ENCODE measurements at places on chromosomes 7 and 10.

DNA sequence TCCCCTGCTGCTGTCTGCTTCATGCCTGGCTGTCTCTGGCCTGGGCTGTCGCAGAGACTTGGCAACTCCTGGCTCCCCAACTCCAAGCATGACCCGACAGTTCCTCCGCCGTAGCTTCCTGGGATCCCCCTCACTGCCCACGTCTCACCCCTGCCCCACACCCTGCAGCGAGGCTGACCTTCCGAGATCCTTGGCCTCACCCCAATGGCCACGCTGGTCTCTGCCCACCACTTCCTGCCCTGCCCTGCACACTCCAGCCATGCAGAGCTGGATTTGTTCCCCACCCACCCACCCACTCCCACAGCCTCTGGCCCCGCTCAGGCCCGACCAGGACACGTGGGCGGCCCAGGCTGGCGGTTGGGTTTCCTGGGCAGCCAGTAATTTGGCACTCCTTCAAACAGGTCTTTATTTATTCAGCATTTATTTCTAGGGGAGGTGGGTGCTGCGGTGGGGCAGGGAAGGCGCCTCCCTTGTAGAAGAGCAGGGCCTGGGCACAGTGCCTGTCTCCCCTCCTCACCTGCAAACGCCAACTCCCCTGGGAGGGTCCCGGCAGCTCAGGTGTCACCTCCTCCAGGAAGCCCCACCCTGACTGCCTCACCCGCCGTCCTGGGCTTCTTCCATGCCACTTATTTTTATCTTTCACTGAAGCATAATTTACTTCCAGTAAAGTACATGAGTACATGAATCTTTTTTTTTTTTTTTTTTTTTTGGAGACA is 25.5 kb downstream of the GTF2IRD1 start:
- peak; percentile 22 for DNase-seq

DNA sequence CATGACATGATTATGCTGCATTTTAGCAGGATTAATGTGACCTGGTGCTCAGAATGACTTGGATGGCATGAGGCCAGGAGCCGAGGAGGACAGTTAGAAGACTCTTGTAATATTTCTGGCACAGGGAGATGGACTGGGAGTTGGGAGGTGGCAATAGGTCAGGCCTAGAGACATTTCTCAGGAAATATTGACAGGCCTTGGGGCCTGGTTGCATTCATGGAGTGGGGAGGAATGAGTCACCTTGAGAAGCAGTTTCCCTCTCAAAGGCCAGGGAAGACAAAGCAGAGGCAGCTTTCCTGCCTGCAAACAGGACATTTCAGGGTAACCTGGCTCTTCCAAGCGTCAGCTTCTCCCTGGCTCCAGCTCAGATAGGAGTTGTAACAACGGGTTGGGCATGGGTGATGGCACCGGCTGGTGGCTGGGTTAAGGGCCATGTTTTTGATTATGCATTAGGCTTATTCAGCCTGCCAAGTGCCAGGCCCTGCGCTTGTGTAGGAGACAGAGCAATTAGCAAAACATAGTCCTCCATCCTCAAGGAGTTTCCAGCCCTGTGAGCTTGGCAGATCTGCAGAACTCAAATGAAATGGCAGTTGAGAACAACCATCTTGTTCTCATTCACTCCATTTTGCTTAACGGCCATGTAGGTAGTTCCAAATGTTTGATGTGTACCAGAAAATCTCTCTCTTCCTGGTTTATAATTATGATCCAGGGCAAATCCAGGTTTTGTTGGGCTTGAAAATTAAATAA is 38.2 kb downstream of the HK1 start:
- DNase-seq, result no peak

DNA sequence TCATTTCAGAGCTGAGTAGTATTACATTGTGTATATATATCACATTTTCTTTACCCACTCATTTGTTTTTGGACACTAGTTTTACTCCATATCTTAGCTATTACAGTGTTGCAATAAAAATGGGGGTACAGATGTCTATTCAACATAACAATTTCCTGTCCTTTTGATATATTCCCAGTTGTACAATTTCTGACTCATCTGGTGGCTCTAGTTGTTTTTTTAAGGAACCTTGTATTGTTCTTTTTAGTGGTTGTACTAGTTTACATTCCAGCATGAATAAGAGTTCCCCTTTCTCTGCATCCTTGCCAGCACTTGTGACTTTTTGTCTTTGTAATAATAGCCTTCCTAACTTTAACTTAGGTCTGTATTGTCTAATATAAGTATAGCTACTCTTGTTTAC is 739.9 kb downstream of the XPNPEP1 start:
- DNase-seq, result no peak

- DNase-seq, result no peak
Measured at GRCh38 chr7:96285579-96285978, 36.3 kb downstream of the SLC25A13 start.

DNA sequence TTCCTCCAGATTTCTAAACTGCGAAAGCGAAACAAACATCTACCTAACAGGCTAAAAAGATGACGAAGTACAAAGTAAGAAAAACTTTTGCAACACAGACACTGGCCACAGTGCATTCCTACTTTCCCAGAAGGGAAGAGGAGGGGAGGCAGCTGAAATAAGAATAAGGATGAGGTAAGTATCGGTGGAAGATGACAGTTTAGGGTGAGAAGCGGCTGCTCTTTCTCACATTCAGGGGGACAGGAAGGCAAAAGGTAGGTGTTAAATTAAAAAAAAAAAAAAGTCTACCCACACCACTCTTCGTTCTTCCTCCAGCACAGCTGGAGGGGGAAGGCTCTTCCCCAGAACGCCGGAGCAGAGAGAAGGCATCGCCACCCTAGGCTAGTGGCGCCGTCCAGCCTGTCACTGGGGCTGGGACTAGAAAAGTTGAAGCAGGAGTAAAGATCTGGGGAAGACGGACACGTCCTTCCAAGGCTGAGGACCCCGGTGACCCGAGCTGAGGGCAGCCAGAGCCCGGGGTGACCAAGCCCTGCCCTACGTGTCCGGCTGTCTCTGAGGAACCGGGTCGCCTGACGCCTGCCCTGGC is 846 bp downstream of the DNAJC1 start:
- no peak for DNase-seq

DNA sequence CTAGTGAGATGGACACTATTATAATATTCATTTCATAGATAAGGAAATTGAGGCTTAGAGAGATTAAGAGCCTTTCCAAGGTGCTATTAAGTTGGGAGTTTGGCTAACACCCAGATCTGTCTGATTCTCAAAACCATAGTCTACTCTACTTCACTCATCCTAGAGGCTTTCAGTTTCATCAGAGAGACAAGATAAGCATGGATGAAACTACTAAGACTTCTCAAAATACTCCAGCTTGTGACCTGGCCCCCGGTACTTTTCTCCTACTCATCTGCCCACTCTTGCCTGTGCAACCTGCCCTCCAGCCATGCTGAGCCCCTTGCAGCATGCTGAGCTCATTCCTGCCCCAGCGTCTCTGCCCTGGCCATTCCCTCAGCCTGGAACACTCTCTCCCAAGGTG is 12.2 kb upstream of the SLC35B4 start:
- DNase-seq, result no peak

DNA sequence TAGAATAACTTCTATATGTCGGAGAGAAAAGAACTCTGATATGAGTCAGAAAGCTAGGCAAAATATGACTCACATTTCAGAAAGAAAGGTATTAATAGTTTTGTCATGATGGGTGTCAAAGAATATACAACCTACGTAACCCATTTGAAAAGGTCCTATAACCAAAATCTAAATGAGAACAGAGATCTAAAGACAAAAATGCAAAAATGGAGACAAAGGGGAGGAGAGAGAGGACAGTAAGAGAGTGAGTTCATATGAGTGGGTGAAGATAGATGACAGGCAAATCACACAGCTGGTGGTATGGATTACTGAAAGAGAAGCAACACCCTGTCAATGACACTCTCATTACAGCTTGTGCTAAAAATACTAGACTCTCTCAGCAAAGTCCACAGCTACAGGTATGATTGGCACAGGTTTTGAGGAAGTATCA is 25.6 kb downstream of the ANKMY2 start:
- DNase-seq, result no peak

GRCh38 chr10:43069579-43069978 is 7.3 kb upstream of the RET start:
- DNase-seq, result no peak

DNA sequence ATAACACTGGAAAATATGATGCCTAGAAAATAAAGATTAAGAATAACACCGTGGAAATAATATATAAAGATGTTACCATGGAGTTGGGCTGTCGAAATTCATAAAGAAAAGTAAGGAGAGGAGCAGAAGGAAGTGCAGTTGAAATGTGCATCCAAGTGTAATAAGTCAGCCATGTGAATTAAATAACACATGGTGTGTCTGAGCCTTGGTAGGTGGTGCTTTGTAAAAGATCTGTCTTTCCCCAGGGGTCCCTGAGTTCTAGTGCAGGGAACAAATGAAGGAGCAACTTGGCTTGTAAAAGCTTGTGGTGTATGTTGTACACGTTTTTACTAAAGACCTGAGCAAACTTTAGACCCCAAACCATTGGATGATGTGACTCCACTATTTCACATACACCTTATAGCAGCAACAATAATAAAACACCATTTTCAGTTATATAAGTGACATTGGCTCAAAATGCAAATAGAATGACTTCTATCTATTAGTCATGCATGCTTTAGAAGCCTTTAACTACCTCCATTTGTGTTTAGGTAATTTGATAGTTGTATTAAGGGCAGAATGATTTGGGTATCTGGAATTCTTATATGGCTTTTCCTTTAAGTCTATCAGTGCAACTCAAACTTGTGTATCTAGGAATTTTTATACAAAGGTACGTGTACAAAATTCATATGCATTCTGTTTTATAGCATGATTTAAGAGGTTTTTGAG is 11.3 kb downstream of the STARD3NL start:
- DNase-seq, result peak; percentile 83

GRCh38 chr7:76318488-76319353 is 16.2 kb downstream of the HSPB1 start:
- DNase-seq, result peak; percentile 63

DNA sequence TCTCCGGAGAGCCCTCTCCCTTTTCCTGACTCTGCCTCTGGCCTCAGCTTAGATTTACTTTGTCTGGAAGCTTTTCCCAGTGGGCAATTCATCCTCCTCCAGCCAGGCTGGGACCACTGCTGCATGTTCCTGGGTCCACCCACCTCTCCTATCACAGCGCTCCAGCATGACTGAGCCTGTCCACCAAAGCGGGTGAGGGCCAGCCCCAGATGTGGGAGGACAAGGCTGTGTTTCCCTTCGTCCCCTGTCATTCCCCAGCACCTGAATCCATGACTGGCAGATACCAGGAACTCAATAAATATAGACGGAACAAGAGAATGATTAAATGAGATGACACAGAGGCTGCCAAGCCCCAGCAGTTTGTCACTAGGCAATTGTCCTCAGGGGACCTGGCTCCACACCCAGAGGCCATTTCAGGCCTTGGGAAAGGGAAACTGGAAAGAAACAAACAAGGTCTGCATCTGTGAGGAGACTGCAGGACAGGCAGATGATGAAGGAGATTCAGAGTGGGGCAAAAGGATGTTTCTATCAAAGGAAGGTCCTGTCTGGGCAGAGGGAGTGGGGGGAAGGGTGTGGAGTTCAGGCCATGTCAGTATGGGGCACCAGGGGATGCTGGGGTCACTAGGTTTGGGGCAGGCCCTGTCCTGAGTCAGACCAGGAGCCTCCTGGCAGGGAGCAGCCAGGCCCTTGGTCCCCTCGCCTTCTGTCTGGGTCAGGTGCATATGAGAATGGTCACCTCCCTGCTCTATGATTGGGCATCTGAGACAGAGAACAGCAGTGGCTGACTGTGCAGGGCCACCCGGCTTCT is 576.4 kb downstream of the GRID1 start:
- no peak for DNase-seq

GRCh38 chr7:44217852-44218402 is 17.1 kb downstream of the YKT6 start:
- DNase-seq, result no peak

DNA sequence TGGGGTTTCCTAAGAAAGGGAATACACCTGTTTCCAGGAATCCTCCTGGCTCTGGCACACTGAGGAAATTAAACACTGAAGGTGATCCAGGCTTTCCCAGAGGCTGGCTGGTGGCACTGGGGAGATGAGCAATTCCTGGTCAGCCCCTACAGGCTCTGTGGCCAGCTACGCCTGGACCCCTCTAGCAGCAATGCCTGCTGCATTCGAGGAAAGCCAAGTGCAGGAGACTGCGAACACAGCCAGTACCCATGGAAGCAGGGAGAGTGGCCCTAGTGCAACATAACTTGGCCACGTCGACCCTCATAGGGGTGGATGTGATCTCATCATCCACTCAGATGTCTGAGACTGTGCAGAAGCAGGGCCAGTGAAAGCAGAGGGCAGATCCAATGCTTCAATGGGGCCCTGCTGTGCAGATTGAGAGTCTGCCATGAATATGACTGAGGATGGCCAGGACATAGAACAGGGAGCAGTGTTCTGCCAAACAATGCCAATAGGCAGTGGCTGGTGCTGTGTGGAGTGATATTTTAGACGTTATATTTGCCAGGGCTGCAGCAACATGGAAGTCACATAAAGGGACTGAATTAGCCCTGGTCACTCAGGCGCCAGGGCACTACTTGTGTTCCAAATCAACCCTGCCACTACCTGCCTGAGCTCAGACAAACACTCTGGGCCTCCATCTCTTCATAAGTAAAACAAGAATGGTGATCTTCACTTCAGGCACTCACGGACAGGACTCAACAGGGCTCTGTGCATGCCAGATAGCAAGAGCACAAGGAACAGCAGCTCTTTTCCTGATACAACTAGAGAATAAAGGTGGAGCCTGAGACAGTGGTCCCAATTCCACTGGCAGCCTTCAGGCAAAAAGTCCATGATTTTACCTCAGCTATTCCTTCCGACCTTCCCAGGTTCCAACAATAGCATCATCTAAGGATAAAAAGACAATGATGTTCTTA is 2.4 kb downstream of the ZNF488 start:
- no peak for DNase-seq

DNA sequence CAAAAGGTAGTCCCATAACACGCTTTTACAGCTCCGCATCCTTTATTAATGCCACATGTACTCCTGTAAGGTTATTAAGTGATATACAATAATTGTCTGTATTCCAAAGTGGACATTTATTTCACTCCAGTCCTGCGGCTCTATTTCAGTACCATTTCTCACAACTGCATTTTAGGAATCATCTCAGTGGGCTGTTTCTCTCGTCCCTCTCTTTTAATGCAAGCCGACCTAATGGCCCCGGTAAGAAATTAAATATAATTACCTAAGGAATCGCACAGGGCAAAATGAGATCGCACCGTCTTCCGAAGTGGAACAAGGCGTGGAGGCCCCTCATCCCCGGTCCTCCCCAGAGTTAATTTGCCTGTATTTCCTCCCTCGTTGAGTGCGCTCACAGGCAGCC is 216.5 kb downstream of the RAB11FIP2 start:
- DNase-seq, result no peak

GRCh38 chr10:121862649-121863048 is 65.2 kb downstream of the ATE1 start:
- DNase-seq, result peak; percentile 10

- no peak for DNase-seq
Measured at GRCh38 chr10:104324221-104324686, 14.0 kb downstream of the ITPRIP start.
